Suppressor macrophage treated with lipopolysaccharide for 1 hour (primary cell): ENCODE measurements at places on chromosomes 6 and 20.

GRCh38 chr6:110409794-110410193 is 5.6 kb downstream of the DDO start:
- no peak for DNase-seq

GRCh38 chr20:9958693-9959092 is 76.1 kb upstream of the ANKEF1 start:
- DNase-seq = no peak

DNA sequence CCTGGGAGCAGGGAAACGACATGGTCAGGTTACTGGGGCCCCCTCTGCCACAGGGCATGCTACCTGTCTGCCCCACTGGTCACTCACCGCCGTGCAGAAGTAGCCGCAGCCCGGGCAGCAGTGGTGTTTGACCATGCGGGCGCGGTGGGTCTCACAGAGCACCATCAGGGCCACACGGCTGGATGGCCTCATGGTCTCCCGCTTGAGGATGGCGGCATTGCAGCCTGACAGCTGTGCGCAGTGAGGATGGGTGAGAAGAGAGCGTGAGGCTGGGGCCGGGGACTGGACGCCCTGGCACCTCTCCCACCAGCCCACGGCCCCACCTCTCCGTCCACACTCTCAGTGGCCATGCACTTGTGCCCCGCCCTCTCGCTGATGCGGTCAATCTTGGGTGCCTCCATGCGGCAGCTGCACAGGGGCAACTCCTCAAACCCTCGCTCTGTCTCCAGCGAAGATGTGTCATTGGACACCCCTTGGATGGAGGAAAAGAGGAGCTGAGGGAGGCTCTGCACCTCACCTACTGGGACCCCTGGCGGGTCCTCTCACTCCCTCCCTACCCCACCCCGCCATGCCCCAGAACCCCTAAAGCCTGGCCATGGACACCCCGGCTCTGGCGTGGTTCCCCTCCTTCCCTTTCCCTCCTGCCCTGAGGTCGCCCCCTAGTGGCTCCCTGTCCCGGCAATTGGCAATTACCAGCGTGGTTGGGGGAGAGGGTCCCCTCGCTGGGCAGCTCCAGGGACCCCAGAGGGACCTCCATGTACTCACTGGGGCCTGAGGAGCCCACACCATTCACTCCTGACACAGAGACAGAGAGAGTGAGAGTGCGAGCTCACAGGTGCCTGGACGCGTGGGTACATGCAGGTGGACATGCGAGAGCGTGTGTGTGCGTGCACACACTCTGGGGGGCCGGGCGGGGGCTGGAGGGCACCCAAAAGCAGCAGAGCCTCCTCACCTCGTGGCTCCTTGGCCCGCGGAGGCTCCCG is 8.9 kb downstream of the EHMT2 start:
- DNase-seq = peak; percentile 36

DNA sequence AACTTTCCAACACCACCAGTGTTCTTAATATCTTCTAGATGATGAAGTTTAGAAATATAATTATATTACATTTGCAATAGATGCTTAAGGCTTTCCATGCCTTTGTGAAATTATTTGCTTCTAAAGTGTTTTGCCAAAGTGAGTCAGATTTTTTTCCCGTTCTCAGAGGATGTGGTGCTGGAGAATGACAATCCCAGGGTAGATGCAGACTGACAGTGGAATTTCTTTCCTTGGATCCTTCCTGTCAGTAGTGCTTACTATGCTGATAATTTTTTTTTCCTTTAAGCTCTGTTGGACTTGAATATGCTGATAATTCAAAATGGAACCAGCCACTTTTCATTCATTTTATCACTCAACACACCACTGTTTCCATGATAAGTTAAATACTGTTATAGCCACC is 59.9 kb upstream of the SOX4 start:
- no peak for DNase-seq

- no peak for DNase-seq
Measured at GRCh38 chr6:12221856-12222255, 68.3 kb upstream of the EDN1 start.

- no peak for DNase-seq
Measured at GRCh38 chr6:12039540-12040459, 27.7 kb downstream of the HIVEP1 start.
